Vagina (tissue), 2 donors: ENCODE measurements at places on chromosomes 12 and 14. TPM values are rescaled to one million over a fixed set of nuclear protein-coding genes. Genes with fewer than 3 reads are reported as not detected.

The ISCA2 gene
- 26.0 TPM for total RNA-seq

The CYP27B1 gene
- total RNA-seq, result 1.7 TPM

The NKX2-1 gene
- not detected for total RNA-seq

The AICDA gene
- total RNA-seq, result not detected

DNA sequence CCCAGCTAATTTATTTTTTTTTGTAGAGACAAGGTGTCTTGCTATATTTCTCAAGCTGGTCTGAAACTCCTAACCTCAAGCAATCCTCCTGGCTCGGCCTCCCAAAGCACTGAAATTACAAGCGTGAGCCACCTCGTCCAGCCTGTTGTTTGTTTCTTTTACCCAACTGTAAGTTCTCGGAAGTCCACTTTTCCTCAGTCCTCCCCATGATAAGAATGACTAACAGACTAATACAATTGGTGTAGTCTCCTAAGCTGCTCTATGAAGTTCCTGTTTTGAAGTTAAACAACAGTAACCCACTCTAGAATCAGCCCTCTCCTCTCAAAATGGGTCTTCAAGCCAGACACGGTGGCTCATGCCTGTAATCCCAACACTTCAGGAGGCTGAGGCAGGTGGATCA is 36.5 kb downstream of the HIGD1C start:
- no peak for DNase-seq

DNA sequence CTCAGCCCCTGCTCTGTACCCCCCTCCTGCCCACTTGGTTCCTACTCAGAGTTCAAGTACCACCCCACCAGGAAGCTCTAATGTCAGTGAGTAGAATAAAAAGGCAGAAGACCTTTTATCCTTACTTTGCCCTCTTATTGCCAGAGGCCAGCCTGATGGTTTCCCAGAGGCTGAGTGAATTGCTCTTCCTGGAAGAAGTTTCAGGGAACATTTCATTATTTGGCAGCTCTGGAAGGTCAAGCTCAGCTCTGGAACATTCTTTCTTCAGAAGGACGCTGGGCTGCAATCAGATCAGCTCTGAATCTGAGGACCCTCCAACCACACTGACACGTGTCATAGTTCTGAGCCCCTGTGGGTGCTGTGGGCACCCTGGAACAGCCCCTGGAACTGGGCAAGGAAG is 188.9 kb downstream of the ETV6 start:
- DNase-seq, result no peak
